ENCODE measurements at places on chromosomes 2 and 18.

DNA sequence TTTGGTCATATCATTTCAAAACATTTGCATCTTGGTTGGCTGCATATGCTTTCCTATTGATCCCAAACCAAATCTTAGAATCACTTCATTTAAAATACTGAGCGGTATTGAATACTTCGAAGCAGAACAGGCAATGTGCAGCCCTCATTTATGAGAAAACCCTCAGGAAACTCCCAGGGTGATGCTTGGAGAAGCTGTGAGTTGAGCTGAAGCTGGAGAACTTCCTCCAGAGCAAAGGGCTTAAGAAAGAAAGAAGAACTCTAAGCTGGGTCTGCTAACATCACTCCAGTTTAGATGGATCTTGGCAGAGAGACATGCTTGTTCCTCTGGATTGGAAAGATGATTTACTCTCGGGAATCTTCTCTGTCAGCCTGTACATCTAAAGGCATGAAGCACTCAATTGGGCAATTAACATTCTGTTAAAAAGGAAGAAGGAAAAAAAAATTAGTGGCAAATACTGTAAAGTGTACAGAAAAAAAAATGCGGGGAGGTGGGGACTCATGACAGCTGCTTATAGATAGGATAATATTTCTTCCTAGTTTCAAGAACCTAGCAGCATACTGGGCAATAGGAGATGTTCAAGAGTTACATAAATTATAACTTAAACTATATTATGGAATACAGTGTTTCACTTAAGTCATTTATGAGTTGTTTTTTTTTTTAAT lies 49.5 kb downstream of the ATIC start:
- DNase-seq = no peak

- no peak for DNase-seq
These were observed 218.7 kb upstream of the PIEZO2 start for GRCh38 chr18:11368020-11368419.

GRCh38 chr18:67516539-67517443 lies at the start of gene DSEL:
TSS of gene DSEL (minus strand) at chr18:67516720. CDS start at chr18:67514608, 2,112 bp downstream.
- DNase-seq = peak; percentile 96

GRCh38 chr2:208407667-208408066 lies 1.1 kb downstream of the PTH2R start:
- DNase-seq = no peak

DNA sequence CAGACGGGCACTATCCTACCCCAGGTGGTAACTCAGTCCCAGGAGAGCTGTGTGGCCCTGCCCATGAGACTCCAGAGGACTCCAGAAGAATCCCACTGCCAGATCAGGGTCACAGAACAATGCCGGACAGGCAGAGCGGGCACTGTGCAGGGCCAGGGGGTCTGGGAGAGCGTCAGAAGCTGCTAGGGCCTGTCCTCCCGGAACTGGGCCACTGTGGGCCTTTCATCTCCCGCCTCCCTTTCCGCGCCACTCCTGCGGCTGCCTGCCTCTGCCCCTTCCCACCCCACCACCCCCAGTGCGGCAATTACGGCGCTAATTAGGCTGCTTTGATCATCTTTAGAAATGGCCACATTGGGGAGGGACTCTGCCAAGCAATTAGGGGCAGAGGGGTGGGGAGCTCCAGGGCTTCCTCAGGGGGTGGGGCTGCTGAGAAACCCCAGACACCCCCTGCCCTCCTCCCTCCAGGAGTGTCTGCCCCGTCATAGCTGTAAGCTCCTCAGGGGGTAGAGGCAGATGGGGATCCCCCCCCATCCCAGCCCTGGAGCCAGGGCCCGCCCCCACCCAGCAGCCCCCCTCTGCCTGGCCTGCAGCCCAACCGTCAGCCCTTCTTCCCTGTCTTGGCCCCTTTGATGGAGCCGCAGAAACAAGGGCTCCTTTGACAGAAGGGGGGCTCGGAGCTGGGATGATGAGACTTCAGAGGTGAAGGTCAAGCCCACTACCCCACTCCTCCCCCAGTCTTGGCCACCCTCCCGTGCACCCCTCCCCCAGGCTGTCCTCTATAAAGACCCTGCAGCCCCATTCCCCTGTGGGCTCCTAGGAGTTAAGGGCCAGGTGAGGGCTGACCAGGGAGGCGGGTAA lies at the start of gene PRSS56:
PRSS56 (plus strand) TSS at position 808 of the 858 bp plus-strand sequence. CDS start 211 bp downstream, outside the sequence.
- no peak for DNase-seq

DNA sequence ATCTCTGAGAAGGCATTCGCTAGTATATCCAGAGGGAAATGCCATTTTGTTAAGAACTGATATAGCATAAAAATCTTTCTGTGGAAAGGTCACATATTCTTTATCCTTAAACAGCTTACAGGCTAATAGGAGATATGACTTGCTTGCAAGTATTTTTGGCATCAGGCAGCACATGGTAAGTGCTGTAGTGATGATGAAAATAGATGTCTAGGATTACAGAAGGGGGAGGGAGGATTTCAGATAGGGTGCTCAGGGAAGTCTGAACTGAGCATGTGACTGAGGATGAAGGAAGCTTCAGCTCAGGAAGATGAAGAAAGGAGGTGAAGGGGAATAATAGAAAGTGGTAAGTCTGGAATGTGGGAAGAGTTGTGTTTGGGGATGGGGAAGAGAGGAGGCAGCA lies 158.5 kb upstream of the NOSTRIN start:
- DNase-seq = no peak
